ENCODE measurements at places on chromosomes 16 and 17. TPM values are rescaled to one million over a fixed set of nuclear protein-coding genes. Genes with fewer than 3 reads are reported as not detected.

The PLEKHH3 gene
- 29.1 TPM for total RNA-seq

The GPR142 gene
- 4.1 TPM for total RNA-seq

The CTRB1 gene
- total RNA-seq = not detected

DNA sequence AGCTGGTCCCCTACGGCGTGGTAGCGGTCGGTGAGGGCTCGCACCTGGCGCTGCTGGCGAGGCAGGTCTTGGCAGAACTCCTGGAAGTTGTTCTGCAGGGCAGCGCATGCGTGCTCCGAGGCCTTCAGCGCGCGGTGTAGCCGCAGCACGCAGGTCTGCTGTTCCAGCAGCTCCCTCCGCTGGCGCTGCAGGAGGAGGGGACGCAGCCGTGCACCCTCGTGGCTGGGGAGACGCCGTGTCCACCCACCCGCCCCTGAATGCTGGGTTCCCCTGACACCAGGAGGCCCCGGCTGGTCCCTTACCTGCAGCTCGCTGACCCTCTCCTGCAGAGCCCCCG, 12.2 kb downstream of the EVPL start:
- DNase-seq = no peak

DNA sequence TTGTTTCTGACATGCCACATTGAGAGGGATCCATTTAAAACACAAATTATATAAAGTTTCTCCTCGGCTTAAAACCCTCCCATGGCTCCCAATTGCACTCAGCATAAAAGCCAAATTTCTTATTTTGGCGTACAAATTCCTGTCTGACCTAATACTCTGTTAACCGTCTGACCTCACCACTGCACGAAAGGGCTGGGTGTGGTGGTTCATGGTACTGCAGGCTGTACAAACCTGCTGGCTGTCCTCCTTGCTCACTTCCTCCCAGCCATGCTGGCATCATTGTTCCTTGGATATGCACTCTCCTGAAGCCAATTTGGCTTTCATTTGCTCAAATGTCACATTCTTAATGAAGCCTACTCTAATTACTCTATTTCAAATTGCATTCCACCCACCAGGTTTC, 301.6 kb upstream of the C16orf82 start:
- DNase-seq = no peak

- DNase-seq = no peak
These were observed 1.1 kb downstream of the CHTF8 start for GRCh38 chr16:69131167-69131838.
